Stimulated activated CD4-positive, alpha-beta T cell treated with anti-CD3 and anti-CD28 coated beads, Interleukin-1b, Interleukin-23, amount 100 ng/mL, for 1 hour (primary cell): ENCODE measurements at places on chromosomes 5 and 9.

GRCh38 chr5:119367502-119368237, 11.9 kb downstream of the TNFAIP8 start:
- no peak for DNase-seq

GRCh38 chr9:71769175-71770161, 1.2 kb upstream of the CEMIP2 start:
- no peak for DNase-seq

DNA sequence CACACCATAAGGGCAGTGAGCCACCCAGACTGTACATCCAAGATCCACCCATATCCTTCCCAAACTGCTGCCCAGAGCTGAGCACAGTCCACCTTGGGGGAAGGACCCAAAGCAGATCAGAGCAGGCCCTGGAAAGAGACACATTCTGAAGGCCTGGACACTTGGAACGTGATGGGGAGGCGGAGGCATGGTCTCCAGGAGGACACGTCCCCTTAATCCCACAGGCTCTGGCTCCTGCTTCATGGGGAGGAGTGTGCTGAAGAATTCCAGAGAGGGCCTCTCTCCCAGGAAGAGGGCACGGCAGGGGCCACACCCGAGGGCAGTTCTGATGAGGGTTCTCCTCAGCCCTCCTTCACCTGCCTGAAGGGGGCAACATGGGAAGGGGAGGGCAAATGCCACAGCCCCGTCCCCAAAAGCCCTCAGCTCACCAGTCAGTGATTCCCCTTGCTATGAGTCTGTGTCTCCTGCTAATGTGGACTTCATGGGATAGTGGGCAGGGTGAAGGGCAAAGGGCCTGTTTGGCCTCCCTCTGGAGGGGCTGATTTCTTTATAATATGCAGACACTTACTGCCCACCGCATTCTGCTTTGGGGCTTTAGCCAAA, 276.8 kb downstream of the ENC1 start:
- no peak for DNase-seq

DNA sequence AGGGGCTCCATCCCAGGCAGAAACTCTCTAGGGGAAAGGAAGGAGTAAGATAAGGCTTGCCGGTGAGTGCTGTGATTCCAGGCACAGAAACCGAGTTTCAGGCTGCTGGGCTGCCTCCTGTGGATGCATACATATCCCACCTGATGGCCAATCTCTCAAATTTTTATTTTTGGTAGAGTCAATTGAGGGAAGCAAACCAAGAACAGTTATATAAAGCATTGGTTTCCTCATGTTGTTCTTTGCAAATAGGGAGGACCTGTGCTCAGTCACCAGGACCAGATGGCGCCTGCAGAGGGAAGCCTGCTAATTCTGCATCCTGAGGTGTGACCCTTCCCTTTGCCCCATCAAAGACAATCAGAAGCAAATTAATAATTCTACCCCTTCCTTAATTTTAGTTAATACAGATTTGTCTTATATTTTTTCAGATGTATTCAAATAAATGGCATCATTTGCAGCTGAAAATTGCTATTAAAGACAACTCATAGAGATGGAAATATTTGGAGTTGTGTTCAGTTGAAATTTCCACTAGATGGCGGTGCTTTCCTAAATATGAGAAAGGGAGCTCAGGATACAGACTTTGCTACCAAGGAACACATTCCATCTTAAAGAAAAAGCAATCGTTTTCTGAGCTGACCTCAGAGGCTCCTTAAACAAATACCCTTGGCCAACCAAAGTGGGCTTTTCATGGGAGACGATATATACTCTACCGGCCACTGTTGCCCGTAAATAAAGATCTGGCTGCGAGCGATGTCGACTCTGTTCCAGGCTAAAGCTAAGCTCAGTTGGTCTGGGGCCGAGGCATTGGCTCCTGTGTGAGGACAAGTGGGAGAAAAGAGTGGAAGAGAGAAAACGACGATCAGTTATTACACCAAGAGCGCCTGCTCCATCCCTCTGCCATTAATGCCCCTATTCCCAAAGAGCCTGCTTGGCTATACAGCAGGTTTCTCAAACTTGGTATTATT, 225.7 kb upstream of the KLF9 start:
- no peak for DNase-seq

DNA sequence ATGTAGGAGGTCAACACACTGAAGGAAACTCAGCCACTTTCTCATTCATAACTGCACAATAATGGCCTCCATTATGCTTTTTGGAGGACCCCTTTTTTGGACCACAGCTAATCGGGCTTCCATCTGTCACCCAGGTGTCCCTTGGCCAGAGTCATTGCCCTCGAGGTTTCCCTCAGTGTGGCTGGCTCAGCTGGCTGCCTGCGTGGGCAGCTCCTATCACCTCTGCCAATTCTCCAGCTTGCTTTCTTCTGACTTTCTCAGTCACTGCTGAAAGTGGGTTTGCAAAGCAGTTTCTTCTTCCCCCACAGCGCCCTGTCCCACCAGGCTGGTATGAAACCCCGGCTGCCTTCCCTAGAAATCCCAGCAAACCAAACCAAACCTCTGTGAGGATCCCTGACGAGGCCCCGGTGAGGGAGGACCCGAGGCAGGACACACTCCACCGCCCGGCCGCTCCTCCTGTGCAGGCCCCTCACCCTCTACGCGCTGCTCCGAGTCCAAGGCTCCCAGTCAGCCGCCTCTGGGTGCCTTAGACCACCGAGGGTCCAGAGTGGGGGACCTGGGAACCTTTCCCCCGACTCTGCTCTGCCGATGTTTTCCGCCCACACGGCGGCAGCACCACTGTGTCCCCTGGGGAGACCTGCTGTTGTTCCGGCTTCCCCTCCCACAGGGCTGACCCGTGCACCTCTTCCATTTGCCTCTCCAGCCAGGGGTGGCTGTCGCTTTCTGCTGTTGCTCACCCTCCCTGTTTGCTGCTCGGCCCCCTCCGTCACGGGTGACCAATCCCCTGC, 109.5 kb downstream of the TENT4A start:
- no peak for DNase-seq
